Neural progenitor cell (in vitro differentiated cells): ENCODE measurements at places on chromosomes 6 and 20. TPM values are rescaled to one million over a fixed set of nuclear protein-coding genes. Genes with fewer than 3 reads are reported as not detected.
A peak's percentile ranks its signal among the peaks of the same experiment; 100 is the strongest.

The SMIM13 gene
- 5.4 and 7.8 TPM in 2 replicates for total RNA-seq

The CYP39A1 gene
- total RNA-seq: 4.5 and 7.1 TPM in 2 replicates

DNA sequence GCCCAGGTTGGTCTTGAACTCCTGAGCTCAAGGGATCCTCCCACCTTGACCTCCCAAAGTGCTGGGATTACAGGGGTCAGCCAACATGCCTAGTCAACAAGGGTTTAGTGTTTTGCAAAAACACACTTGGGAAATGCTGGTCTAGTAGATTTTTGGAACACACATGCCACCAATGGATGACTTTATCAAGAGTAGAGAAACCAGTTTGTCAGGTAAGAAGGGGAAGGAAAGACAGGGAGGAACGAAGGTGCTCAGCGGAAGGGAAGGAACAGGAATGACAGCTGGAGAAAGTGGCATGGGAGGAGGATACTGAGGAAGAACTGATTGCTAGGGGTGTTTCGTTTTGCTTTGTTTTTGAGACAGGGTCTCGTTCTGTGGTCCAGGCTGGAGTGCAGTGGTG is 15.6 kb upstream of the SEC63 start:
- no peak overlapping the region for H3K27ac ChIP-seq
- no peak overlapping the region for H3K4me3 ChIP-seq
- no peaks in the 10 kb centered on the region for H3K36me3 ChIP-seq
- no peak for DNase-seq
- H3K4me1 ChIP-seq: peaks cover 6% of the 10 kb centered on the region

DNA sequence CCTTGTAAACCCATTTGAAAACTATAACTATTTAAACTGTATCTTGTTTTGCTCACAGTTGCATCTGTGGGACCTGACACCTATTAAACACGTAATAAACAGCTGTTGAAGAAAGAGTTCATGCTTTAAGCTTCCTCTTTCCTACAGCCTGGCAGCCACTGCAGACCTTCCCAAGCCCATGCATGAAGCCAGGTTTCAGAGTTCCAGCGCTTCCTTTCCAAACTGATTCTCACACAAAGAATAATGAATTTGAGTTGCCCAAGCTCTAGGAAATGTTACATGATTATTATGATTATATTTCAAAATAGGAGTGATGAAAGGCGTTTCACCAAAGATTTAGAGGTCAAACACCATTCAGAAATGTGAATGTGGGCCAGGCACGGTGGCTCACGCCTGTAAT is 3.7 kb downstream of the AGPAT4 start:
- no peaks in the 10 kb centered on the region for H3K36me3 ChIP-seq
- H3K27ac ChIP-seq: no peak overlapping the region
- H3K4me1 ChIP-seq: peaks cover 47% of the 10 kb centered on the region
- H3K27me3 ChIP-seq: no peaks in the 10 kb centered on the region

DNA sequence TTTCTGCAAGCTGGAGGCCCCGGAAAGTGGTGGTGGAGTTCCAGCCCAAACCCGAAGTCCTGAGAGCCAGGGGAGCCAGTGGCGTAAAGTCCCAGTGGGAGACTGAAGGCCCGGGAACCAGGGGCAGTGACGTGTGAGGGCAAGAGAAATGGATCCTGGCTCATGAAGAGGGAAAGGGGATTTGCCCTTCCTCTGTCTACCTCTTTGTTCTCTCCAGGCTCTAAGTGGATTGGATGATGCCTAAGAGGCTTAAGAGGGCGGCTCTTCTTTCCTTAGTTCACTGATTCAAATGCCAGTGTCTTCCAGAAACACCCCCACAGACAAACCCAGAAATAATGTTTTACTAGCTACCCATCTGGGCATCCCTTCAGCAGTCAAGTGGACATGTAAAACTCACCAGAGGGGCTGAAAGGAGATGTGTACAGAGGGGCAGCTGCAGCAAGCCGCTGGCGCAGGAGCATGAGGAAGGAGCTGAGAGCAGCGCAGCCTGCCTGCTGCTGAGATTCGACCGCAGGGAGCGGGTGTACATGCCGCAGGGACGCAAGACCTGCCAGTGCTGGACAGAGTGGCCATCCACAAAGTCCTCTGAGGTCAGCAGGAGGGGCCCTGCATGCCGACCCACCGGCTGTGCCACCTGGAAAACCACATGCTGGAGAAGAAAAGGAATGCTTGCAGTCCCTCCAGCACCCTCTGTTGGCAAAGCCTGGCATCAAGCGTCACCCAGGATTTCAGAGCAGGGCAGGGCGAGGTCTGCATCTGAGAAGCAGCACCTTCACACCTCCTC is 29.5 kb downstream of the CDYL start:
- peak overlapping the region; percentile 55 for H3K27ac ChIP-seq
- H3K4me1 ChIP-seq: peaks cover 23% of the 10 kb centered on the region
- H3K27me3 ChIP-seq: no peaks in the 10 kb centered on the region
- no peaks in the 10 kb centered on the region for H3K36me3 ChIP-seq
- H3K4me3 ChIP-seq: peak overlapping the region; percentile 25
- peak; percentile 79 for DNase-seq

- H3K4me1 ChIP-seq: no peaks in the 10 kb centered on the region
- no peak overlapping the region for H3K27ac ChIP-seq
Measured at GRCh38 chr20:6101346-6101745, 21.5 kb downstream of the FERMT1 start.

DNA sequence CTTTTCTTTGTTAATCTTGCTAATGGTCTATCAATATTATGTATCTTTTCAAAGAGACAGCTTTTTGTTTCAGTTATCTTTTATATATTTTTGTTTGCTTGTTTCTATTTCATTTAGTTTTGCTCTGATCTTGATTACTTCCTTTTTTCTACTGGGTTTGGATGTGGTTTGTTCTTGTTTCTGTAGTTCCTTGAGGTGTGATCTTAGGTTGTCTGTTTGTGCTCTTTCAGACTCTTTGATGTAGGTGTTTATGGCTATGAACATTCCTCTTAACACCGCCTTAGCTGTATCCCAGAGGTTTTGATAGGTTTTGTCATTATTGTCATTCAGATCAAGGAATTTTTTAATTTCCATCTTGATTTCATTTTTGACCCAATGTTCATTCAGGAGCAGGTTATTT is 26.8 kb upstream of the TNFAIP3 start:
- no peaks in the 10 kb centered on the region for H3K27me3 ChIP-seq
- H3K4me1 ChIP-seq: no peaks in the 10 kb centered on the region
- H3K36me3 ChIP-seq: no peaks in the 10 kb centered on the region
- no peak overlapping the region for H3K27ac ChIP-seq
- no peak overlapping the region for H3K4me3 ChIP-seq
